ENCODE measurements at places on chromosomes 6 and 20.

- DNase-seq: no peak
Measured at GRCh38 chr6:158539413-158539812, 20.5 kb upstream of the TMEM181 start.

DNA sequence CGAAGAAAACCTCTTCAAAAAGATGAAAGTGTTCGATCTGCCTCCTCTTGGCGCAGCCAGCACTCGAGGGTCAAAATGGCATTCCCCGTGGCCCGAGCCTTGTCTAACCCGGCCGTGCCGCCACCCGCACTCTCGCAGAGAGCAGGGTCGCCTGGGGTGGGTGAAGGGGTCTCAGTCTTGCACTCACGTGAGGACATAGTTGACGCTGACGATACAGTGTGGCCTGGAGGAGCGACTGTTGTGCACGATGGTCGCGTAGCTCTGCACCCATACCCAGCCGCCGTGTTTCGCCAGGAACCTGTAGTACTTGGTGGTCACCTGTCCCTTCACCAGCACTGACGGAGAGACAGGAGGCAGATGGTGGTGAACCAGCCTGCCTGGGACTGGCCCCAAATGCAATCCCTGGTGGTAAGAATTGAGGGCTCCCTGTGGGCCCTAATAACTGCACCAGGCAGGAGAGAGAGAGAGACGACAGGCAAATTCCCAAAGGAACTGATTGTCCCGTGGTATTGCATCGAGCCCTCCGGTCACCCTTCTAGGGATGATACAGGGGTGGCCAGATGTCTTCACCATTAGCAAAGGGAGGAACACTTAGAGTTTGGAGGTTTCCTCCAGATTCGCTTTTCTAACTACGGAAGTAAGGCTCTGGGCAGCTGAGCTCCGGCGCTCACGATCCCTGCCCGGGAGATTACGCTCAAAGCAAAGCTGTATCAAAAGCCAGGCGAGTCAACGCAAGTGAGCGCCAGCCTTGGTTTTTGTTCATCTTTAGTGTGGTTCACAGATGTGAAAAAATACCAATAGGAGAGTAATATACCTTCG lies 17.4 kb downstream of the SIM1 start:
- no peak for DNase-seq

DNA sequence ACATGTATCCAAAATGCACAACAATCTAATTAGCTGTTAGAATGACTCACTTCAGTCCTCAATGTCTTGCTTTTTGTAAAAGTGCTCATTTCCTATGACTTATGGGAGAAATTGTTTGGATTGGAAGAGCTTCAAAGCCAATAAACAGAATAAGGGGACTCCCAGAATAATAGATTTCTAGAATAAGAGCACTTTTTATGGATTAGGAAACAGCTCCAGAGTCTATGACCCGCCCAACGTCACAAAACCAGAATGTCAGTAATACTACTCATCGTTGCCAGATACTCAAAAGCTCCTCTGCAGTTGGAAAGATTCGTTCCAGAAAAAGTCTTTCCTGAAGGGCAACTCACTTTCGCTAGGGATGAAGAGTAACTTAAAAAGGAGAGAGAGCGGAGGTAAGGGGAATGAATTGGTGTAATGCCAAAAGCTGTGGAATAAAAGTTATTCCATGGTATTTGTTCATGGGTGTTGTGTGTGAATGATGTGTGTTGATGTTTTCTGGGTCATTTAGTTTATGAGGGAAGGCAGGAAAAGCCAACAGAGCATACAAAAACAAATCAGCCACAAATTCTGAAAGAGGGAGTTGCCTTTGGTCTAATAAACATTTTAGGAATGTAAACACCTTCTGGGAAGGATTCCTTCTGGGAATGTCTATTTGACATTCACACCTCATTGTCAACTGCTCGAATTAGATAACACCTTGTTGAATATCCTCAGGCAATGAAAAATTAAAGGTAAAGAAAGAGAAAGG lies 64.6 kb downstream of the SYNE1 start:
- DNase-seq: no peak

- no peak for DNase-seq
Measured at GRCh38 chr20:12016291-12016690, 98.6 kb downstream of the BTBD3 start.

DNA sequence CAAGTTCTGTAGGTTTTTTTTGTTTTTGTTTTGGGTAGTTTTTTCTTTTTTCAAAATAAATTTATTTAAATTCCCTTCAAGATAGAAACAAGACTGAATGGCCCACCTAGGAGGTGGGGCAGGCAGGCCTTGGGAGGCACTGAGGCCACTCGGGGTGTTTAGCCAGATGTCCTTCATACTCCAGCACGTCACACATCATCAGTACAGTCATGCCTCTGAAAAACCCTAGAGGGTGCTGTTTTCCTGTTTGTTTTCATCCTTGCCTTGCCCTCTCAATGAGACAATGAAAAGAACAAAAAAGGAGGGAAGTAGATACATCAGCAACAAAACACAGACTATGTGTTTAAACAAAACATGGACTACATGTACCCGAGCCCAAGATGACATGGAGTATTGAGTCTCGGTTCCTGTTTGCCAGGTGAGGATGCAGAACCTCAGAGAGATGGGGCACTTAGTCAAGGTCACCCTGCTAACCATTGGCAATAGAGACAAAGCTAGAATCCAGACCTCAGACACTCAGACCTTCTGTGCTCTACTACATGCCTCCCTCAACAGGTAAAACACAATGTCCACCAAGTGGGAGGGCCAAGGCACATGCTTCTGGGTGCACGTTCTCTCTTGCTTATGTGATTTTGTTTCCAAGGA lies 26.8 kb upstream of the CLIC5 start:
- no peak for DNase-seq

GRCh38 chr6:563863-564262 lies 93.0 kb downstream of the HUS1B start:
- no peak for DNase-seq

DNA sequence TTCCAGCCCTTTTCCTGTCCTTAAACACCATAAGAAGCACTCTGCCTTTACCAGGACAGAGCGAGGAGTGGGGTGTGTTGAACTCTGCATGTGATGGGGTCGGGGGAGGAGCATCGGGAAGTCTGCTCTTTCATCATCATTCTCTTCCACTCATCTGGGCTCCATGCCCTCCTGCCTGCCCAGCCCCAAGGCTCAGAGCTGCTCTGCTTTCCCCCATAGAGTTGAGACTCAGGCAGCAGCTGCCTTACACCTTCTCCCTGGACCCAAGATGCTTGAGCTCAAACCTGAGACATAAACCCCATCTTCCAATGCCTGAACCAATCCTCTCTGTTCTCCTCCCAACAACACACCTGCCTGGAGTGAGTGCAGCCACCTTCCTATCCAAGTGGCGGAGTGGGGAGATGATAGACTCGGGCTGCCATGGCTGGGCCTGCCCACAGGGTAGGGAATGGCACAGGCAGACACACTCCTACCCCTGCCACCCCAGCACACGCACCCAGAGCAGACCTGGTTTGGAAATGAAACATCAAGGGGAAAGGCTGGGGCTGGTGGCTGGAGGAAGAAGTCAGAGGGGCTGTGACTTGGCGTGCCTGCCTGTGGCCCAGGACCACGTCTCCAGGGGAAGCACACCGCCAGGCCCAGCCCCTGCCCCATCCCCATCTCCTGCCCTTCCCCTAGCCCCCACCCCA lies 28.4 kb downstream of the TFEB start:
- no peak for DNase-seq

DNA sequence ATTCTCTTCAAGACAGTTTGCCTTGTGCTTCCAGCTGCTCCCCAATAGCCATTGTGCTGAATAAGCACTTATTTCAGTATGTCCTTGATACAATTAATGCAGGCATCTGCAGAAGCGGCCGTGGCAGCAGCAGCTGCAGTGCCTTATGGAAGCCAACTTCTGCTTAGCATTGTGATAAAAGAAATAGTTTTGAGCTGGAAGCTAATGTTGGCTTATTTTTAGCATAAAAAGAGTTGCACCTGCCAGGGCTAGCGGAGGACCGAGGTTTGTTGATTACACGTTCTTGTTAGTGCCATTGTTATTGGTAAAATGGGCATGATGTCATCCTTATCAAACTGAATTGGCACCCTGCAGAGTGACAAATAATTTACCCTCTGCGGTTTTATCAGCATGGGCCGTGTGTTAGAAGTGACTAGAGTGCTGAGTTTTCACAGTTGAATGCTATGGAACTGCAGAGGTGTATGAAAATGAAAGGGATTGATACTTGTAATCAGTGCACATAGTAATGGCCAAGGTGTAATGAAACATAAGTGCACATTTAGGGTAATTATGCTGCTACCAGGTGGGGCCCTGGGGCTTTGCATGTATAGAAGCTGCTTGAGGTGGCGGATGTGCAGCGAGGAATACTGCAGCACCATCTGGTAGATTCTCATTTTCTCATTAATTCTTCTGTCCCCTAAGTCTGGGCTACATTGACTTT lies 334.3 kb downstream of the CDKAL1 start:
- no peak for DNase-seq

DNA sequence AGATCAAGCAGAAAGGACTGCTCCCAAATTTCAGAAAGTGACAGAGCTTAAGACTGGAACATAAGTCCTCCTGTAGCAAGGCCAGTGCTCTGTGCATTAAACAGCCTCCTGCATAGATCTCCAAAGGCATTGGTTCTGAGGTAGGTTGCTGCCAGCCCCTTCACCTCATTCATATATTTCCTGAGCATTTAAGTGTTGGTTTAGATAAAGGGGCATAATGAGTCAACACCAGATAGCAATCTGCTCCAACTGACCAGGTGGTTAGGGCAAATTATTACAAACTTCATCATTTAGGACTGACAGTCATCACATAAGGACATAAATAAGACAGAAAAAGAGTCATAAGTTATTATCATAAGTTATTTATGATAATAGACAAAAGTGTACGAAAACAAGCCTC lies 10.7 kb downstream of the PTPRK start:
- DNase-seq: no peak

GRCh38 chr6:5681480-5681879 lies 325.2 kb downstream of the NRN1 start:
- no peak for DNase-seq

DNA sequence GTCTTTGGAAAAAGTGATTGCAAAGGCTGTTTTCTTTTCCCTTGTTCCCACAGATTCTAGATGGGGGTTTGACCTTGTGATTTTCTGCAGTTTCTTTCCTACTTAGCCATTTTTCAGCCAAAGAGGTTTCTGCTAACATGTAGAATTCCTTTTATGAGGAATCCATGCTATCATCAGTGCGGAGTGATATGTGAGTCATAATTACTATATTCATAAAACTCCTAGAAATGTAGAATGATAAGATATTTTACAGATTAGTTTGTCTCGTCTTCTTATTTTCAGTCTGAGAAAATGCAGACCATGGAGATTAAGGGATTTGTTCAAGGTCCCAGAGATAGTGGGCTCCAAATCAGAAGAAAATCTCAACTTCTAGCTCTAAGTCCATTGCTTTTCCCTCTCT lies 98.6 kb downstream of the KCNQ5 start:
- no peak for DNase-seq

GRCh38 chr6:136791296-136792094 lies 782 bp downstream of the MAP3K5 start:
- no peak for DNase-seq

- no peak for DNase-seq
Measured at GRCh38 chr6:156645097-156645496, 132.1 kb upstream of the ARID1B start.

GRCh38 chr6:26336355-26337198 lies 28.4 kb upstream of the BTN3A2 start:
- DNase-seq: no peak

DNA sequence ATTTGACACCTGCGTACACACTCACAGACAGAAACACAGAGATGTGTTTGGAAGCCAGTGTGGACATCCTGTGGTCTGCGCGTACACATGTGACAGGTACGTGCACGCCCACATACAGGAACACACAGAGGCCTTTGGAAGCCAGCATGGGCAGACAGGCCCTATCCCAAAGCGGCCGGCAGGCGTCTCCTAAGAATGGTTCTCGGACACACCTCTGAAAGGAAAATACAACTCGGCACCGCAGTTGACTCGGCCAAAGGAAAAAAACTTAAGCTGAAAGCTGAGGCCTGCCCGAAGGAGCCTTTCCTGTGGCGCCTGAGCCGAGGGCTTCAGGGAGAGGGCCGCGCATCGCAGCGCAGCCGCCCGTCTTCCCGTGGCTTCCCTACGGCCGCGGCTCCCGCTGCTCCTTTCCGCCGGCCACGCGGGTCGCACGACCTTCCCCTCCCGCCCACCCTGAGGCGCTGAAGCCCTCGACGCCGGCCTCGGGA lies 1.4 kb upstream of the CEP43 start:
- DNase-seq: no peak

All from activated naive CD4-positive, alpha-beta T cell (primary cell).